ENCODE measurements at places on chromosomes 7 and 10.

DNA sequence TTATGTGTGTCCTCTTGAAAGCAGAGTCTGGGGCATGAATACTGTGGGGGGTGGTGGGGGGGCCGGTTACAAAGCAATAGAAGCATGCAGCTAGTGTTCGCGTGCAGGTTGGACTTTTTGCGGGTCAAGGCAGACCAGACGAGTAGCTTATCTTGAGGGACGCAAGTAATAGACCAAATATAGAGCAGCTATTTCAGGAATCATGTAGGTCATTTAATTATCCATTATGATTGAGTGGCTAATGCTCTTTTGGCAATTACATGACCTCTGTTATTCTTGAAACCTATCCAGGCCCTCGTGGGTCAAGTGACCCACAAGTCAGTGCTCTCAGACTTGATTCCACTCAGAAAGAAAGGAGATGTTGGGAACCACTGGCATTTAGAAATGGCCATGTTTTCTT, 93.0 kb downstream of the BTRC start:
- DNase-seq, result no peak

DNA sequence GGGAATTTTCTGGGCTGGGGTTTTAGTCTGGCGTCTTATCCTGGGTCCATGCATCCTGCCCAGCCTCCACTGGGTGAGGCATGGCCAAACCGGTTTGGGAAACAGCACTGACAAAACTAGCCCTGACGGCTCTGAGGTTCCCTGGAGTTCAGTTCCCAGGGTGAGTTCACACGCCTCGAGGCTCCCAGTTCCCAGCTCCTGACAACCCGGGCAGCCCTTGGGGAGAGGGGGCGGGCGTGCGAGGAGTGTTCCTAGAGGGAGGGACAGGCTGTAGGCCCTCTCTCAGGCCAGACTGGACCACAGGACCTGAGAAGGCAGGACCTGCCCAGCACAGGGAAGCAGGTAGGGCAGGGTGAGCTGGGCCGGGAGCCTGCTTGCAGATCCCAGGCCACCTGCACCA, 82.3 kb upstream of the PPIF start:
- no peak for DNase-seq

GRCh38 chr10:104485632-104486031, 132.0 kb downstream of the CFAP58 start:
- no peak for DNase-seq

DNA sequence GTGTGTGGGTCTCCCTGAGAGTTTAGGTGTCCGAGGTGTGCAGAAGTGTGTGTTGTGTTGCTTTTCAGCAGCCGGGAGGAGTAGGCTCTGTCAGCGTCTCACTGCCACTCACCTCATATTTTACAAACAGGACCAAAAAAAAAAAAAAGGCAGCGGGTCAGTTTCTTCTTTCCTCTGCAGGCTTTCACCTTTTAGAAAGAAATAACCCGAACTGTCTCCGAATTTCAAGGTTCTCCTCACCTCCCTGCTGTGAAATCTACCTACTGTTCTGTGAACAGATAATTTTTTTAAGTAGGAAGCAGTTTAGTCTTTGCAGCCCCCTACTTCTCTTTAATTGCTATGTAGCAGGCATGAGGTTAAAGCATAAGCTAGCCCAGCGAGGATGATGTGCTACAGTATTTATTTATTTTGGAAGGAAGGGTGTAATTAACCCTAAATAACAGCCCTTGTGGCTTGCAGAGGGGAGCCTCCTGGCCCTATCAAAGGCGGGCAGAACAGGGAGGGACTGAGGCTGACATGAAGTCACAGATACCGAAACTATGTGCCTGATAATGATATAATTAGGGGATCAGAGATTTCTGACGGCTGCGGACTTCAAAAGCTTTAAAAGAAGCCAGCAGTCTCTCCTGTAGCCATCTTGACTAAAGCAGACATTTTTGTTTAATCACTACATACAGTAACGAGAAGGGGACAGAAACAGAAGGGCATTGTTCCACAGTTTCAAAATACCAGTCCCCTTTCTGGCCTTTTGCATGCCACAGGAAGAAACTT, 1.6 kb downstream of the BAMBI start:
- no peak for DNase-seq

DNA sequence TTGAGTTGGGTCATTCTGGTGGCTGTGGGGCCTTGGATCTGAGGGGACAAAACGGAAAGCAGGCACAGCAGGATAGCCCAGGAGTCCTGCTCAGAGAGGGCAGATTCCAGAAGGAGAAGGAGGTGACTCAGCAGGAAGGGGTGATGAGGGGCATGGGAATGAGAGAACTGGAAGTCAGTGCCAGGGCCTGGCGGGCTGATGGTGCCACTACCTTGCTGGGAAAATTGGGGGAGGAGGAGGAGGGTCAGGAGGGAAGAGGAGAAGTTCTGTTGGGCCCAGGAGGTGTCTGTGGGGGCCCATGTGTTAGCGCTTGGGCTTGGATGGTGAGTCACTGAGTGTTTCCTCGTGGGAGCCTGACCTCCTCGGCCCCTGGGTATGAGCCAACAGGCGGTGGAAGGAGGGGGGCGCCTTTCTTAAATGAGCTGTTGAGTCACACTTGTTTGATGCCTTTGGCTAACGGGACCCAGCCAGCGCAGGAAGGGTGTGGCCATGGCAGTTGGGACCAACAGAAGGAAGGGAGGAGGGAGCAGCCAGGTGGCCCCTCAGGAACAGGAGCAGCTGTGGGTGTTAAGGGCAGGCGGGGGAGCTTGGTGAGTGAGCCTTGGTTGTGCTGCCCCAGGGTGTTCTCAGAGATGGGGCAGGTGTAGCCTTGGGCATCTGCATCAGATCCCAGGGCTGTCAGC, 130.0 kb upstream of the BTBD16 start:
- DNase-seq, result no peak

GRCh38 chr7:32093415-32094408, 23.5 kb upstream of the PDE1C start:
- DNase-seq, result no peak

DNA sequence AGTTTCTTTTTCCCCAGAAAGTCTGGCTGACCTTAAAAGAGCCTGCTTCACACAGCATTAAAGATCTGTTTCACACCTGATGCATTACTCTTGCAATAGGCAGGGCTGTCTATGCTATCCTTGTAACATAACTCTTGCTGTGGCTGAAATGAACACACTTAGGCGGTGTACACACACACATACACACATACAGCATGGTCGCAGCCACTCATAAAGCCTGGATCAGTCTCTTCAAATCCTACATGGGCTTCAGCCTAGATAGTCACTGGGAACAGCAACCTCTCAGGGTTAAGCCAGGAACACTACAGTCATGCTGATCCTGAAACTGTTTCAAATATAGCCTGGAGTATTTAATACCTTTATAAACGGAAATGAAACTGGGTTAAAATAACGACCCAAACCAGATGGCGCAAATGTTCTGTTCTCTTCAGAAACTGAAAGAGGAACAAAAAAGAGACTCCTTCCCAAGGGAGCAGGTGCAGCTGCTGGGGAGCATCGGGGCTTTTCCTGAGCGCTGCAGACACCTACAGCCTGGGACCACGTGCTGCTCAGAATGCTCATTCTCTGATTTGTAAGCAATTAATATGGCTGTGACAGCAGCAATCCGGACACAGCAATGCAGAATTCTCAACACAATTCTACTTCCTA, 61.0 kb upstream of the SFMBT2 start:
- no peak for DNase-seq

- DNase-seq, result no peak
Observed at GRCh38 chr7:35734001-35734483, 39.1 kb upstream of the HERPUD2 start.

GRCh38 chr7:50292763-50293162, 11.8 kb upstream of the IKZF1 start:
- DNase-seq, result no peak

Data from SK-N-MC (cell line).